ENCODE measurements at places on chromosomes 5 and 9.

- no peak for DNase-seq
Observed at GRCh38 chr9:92476962-92477361, 5.3 kb downstream of the ASPN start.

DNA sequence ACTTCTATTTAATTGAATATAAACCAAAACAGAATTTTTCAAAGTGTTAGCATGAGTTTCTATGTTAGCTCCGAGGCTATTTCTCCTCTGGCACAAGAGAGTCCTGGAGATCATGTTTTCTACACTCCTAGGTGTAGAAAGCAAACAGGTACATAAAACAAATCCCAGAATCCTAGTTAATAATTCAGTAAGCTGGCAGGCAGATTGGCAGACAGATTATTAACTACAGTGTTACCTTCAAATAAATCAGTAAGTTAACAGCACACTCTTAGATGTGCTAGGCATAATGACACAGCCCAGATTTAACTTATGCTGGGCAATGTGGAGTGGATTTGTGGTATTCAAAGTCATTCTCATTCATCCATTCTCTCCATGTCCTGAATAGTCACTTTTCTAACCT is 282.8 kb upstream of the RPS23 start:
- no peak for DNase-seq

DNA sequence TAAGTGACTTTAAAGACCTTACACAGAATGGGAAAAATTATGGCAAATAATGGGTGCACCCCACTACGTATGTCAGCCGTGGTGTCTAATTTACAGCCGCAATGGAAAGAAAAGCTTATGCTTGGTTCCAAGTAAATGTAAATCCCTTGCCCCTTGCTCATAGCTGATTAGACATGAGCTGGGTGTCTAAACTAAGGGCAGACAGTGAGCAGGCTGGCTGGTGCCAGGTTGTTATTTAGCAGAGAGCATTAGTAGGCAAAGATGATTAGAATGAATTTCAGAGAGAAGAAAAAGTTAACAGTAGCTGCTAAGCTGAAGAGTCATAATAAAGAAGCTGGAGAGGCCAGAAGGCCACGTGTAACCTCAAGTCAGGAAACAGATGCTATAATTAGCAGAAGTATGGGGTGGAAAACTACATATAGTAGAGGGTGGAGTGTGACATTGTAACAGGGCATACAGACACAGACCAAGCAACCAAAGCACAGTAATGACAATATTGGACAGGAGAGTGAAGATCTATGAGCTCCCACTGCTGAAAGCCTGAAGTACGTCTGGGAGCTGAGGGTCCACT is 257.7 kb downstream of the MCTP1 start:
- no peak for DNase-seq

DNA sequence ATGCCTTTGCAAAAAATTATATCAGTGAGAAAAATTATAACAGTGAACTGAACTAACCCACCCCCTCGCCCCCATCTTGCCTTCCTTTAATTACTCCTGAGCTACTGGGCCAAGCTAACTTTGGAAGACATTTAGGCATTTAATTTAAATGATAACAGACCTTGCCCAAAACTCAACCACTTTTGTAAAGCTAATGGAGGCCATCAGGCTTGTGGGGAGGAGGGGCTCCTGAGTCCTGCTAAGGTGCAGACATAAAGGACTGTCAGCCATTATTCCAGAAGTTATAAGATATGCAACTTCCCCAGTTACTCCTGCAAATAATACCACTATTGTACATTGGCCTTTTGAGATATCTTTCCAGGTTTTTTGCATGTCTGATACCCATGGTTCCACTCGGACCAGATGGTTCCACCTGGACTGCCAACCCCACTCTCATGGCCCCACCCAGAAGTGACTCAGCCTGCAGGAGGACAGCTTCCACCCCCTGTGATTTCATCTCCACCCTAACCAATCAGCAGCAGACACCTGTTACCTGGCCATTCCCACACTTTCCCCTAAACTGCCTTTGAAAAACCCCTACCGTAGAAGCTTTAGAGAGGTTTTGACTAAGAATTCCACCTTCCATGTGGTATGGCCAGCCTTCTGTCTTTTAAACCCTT is 805.4 kb upstream of the CDH6 start:
- no peak for DNase-seq

DNA sequence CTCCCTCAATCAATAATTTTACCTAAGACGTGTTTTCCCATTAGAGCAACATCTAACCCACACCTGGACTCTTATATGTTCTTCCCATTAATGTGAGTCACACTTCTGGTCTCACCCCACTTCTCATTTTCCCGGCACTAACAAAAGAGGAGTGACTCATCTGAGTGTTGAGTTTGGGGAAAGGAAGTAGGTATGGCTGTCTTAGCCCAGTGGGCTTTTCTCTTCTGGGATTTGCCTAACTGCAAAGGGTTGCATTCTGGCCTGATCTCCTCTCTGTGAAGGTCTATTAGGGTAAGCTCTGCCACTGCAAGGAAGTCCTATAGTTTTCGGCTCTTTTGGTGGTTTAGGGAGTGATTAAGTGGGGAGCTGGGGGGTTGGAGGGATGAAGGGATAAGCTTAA is 195.6 kb downstream of the KIAA0825 start:
- DNase-seq, result peak; percentile 50

DNA sequence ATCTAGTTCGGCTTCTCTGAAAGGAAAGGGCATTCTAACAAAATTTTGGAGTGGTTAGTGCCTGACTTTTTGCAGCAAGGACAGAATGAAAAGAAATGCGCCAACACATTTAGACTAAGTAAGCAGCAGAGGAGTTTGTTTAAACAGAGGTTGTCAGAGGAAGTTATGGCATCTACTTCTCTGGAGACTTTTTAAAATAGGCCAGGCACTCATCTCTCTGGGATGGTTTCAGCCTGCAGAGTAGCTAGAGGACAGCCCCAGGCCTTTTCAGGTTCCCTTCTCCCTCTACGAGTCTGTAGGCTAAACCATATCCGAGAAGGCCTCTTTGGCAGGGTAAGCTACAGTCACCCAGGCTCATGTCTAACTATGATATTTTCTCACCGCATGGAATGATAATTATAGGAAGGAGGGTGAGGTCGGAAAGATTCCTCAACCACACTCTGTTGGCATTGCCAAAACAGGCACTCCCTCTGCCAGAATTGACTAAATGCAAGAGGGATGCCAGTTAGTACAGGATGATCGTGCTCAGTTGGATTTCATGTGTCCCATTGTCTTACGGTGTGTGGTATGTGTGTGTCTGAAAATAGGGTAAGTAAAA is 1.4 kb upstream of the CTXN3 start:
- no peak for DNase-seq

GRCh38 chr5:58183078-58183785 is 276.7 kb downstream of the PLK2 start:
- no peak for DNase-seq

GRCh38 chr5:4862500-4862899 is 277.6 kb upstream of the ADAMTS16 start:
- DNase-seq, result peak; percentile 57

DNA sequence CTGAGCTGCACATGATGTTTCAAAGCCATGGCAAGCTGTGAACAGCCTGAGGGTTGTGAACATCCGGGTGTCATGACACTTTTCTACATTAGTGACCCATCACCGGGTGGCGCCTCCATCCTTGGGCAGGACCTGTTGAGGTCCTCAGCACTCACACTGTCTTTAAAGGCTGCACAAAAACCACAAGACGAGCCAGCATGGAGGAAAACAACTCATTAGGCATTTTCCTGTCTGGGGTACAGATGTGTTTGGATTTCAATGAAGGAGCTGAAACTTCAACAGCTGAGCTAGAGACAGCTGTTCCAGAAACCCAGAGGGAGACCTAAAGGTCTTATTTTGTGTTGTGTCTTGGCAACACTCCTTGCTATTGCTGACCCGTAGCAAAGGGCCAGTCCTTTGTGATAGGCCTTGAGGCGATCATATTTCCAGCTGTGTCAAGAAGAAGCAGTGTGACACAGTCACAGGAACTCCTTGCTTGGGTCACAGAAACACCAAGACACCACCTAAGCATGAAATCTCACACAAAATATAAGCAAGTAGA is 151.8 kb upstream of the VLDLR start:
- DNase-seq, result peak; percentile 38

DNA sequence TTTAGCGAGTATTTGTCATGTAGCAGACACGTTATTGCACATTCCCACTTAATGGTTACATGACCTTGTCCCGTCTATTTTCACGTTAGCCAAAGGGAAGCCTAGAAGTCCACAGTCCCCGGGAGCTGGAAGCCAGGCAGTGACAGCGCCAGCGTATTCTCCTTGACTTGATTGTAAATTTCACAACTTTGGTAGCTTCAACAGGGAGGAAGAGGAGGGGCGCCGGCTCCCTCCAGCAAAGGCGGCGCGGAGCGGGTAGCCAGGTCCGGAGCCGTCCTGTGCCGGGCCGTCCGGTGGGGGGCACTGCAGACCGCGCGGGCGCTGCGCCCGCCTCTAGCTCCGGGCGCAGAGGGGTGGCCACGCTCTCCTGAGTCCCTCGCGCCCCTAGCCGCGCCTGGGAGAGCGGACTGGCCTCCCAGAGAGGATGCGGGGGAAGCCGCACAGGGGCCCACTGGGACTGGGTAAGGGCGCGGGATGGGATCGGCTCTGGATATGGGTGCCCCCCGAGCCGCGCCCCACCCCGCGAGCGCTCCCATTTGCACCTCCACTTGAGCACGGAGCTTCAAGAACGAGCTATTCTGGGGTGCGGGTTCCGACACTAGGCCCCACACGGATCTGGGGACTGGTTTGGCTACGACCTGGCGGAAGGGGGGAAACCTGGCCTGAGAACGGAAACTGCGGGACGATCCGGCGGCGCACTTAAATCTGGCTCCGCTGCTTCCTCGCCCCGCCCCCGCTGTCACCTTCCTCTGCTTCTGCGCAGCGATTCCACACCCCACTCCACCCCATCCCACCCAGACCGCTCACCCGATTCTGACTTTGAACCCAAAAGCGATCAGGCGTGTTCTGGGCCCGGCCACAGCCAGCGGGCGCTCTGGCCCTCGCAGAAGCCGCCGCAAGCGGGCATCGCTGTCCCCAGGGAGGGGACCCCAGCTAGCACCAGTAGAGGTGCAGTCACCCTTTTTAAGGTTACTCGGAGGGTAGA is 23.8 kb downstream of the KLF4 start:
- peak; percentile 65 for DNase-seq

- no peak for DNase-seq
Observed at GRCh38 chr5:38831117-38831516, 14.7 kb upstream of the OSMR start.

- DNase-seq, result no peak
Observed at GRCh38 chr9:89183146-89183545, 4.5 kb upstream of the SHC3 start.

GRCh38 chr9:106960258-106960657 is 97.3 kb downstream of the ZNF462 start:
- no peak for DNase-seq

DNA sequence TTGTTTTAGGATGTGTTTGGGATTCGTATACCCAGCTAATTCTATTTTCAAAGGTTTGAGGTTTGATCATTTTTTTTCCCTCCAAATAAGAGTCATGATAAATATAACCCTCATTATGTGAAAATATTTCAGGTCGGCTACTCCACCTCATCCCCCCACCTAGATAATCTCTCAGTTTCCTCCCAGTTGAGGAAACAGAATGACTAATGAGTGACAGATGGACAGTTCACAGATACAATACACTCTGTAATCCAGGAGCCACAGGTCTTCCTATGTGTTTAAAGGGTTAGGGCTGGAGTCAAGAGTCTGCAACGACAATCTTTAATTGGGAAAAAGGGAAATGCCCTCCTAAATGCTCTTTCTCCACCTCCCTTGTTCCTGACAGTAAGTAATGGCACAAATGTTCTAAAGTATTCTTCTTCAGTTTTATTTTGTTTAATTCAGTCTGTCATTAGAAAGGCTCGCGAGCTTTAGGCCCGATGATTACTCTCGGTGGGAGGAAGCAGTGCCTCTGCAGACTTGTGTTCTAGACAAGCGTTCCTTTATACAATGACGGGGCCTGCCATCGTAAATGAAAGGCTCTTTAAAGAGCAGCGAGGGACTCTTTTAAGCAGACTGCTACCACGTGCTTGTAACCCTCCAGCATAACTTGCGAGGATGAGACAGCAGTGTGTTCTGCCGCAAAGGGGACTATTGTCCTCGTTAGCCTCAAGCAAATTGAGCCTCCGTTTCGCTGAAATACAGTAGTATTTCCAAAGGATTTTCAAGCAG is 69.0 kb downstream of the MEF2C start:
- DNase-seq, result no peak

- DNase-seq, result no peak
Observed at GRCh38 chr9:117302487-117302886, 112.4 kb downstream of the ASTN2 start.

DNA sequence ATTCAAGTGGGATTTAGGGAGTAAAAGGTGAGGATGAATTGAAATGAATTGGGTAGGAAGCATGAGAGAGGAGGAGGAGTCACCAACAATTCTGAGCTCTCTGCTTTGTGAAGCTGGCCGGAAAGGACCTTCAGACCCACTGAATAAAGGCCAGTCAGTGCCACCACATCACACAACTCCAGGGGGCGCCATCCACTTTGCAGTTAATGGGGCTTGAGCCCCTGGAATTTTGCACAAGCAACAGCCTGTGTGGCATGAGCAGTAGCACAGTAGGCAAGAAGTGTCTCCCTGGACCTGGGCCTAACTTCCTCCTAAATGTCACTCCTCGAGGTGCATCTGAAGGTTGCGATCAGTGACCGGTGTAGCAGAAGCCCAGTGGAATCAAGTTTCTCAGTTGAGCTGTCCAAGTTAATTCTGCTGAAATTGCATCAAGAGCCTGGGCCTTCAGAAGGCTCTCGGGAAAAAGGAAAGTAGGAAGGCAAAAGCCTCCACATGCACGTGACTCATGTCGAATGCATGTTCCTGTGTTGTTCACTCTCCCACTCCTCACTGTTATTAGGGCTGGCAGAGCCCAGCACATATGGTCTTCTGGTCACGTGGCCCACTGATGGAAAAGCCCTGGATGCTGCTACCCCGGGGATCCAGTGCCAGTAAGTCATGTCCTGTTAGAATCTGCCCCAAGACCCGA is 27.8 kb upstream of the GLIS3 start:
- peak; percentile 67 for DNase-seq

DNA sequence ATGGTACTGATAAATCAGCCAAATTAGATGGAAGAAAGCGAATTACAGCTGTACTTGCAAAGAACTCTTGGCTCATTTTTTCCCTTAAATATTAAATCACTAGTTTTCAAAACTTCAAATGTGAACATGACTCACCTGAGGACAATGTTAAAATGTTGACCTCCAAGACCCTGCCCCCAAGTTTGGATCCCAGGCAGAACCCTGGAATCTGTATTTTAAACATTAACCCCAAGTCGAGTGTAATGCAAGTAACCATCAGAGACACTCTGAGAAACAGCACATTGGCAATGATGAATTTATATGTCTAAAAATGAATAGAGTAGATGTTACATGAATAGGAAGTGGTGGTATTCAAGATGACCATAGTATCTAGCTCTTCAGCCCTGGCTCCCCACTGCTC is 2.3 kb upstream of the CD274 start:
- DNase-seq, result no peak
